ENCODE measurements at places on chromosomes 12 and 14. TPM values are rescaled to one million over a fixed set of nuclear protein-coding genes. Genes with fewer than 3 reads are reported as not detected.

GRCh38 chr14:69674546-69675244 lies 63.3 kb downstream of the SUSD6 start:
- no peak for DNase-seq

DNA sequence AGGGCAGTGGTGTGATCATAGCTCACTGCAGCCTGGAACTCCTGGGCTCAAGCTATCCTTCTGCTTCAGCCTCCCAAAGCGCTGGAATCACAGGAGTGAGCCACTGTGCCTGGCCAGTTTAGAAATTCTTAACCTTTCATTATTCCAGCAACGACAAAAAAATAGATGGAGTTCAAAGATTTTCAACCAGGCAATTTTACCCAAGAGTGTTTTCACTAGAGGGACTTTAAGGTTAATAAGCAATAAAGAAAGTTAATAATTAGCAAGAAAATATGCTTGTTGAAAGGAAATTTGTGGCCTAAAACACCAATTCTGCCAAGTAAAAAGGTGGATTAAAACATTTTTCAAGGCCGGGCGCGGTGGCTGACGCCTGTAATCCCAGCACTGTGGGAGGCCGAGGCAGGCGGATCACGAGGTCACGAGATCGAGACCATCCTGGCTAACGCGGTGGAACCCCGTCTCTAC lies 14.8 kb downstream of the CDKL1 start:
- DNase-seq: no peak

DNA sequence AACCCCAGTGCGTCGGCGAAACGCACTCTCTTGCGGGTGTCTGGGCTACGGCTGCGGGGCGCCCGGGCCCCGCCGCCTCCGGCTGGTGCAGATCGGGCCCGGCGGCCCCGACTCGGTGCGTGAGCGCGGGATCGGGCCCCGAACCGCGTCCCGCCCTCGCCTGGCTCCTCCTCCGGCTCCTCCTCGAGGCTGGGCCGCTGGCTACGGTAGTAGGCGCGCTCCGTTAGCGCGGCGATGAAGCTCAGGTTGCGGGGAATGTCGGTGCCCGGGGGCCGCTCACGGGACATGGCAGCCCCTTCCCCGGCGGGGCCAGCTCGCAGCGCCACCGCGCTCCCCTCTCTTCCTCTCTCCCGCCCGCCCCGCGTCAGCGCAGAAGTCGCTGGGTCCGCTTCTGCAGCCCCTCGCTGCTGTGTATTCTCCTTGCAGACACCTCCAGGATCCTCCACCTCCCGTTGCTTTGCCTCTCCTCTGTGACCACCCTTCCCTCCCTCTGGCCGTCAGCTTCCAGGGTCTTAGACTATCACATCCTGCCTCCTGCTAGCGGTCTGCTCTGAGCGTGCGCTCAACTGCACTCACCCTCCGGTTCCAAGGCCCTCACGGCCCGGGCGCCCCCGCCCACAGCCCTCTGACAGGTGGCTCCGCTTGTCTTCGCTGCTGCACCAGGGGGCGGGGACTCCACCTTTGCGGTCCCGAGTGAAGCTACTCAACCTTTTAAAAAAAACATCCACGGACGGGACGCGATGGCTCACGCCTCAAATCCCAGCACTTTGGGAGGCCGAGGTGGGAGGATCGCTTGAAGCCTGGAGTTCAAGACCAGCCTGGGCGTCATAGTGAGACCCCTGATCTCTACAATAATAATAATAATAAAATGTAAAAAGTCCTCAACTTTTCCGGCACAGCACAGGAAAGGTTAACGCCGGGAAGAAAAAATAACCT lies at the start of gene PPP1R3E:
TSS of gene PPP1R3E (minus strand) at position 570 of the 936 bp plus-strand sequence. CDS start at position 287, 283 bp downstream.
- DNase-seq: peak; percentile 62

- DNase-seq: peak; percentile 96
Observed at GRCh38 chr12:51383269-51383905, 7.8 kb downstream of the GALNT6 start.

DNA sequence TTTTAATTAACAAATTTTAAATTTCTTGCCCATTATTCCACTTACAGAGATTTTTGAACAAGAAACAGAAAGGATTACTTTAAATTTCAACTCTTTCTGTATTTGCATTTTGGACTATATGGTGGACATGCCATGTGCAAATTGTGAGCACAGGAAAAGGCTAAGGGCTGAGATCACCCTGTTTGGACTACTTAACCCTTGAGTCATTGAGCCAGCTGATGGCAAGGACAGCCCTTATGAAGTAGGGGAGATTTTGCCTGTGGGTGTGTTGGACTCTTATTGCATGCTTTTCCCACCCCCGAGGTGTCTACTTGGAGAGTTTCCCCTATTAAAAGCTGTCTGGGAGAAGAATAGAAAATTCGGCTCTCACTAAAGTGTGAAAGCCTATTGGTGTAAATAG lies 17.2 kb downstream of the DERA start:
- DNase-seq: peak; percentile 64

TAS2R13 gene
- 0.11 TPM for total RNA-seq

PTCSC3 gene
- not detected for total RNA-seq

NRL gene
- 1.7 TPM for total RNA-seq
